HL-60 (cell line): ENCODE measurements at places on chromosomes 12 and 14.
A peak's percentile ranks its signal among the peaks of the same experiment; 100 is the strongest.

DNA sequence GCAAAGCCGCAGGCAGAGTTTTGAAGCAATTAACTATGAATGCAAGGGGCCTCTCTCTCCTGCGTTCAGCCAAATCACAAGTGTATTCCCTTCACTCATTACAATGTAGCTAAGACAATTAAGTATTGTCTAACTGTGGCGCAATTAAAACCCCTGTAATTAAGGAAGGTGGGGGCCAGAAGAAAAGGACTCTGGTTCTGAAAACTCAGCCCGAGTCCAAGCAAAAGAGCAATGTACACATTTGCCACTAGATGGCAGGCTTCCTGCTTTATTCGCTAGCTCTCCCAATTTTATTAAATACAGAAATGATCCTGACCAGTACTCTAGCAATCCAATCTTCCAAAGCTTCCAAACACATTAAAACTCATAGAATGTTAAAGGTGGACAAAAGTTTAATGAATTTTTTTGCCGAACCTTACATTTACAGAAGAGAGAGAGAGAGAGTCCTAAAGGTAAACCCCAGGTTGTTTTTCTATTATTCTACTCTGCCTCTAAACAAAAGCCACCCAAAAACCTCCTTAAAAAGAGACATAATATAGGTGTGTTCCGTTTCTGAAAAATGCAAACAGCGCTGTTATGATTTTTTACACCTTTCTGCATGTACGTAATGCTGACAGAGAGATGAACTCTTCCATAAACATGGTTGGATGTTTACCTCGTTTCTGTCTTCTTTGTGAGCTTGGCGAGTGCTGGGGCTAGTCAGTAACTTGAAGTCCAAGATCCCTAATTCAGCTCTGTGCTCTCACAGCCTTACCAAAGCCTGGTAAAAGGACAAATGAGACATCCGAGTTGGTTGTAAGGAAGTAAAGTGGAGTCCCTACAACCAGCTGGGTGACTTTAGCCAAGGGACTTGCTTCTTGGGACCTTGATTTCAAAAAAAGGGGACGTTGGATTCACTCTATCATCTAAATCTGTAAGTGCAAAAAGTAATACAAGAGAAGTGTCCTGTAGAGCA, 50.9 kb upstream of the VASH1 start:
- DNase-seq = no peak

GRCh38 chr12:52331039-52331438, 9.8 kb upstream of the KRT83 start:
- DNase-seq = no peak

DNA sequence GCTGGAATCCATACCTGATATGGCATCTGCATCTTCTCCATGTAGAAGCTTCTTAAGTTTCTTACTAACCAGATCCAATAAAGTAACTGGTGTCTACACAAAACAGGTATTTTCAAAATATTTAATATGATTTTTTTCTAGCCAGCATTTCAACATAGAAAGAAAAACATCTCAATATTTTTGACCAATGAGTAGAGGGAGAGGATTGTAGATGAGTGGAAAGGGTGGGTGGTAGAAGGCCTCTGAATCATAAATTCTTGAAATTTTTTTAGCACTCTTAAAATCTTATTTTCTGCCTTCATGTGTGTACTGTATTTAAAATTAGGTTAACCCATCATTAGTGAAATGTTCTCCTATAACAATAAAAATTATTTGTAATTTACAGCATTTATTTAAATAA, 18.0 kb downstream of the DEPDC4 start:
- no peak for DNase-seq

- DNase-seq = no peak
Measured at GRCh38 chr14:73783107-73783727, 68.4 kb upstream of the PTGR2 start.

DNA sequence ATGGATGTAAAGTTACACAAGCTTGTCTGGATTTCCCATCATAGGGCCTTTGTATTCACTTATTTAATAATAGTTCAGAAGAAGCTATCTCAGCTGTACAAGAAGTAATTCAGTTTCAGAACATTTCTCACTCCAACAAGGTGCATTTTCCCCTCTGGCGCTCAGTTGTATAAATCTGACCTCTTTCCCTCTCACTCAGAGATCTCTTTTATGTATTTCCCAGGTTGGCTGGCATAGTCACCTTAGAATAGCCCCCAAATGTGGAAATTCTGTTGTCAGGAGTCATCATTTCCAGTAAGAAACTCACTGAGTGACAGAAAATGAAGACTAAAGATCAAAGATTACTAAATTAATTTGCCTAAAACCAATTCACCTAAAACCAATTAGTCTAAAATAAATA, 11.2 kb downstream of the AJUBA start:
- DNase-seq = no peak

DNA sequence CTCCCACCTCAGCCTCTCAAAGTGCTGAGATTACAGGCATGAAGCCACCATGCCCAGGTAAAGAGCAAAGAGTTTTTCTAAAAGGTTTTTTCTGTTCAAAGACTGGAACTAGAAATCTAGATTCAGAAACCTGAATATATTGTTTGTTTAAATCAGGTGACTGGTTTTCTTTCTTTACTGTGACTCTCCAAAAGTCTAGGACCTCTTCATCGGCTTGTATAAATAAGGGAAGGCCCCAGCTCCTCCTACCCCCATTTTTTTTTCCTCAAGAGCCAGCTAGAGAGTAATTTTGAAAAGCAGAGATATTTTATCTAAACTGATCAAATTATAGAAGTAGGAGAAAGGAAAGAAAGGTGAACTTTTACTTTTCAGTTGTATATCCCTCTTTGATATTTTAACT, 48.0 kb downstream of the TMEM116 start:
- DNase-seq = no peak

- DNase-seq = peak; percentile 42
Measured at GRCh38 chr14:81559385-81559784, 25.7 kb upstream of the SEL1L start.

DNA sequence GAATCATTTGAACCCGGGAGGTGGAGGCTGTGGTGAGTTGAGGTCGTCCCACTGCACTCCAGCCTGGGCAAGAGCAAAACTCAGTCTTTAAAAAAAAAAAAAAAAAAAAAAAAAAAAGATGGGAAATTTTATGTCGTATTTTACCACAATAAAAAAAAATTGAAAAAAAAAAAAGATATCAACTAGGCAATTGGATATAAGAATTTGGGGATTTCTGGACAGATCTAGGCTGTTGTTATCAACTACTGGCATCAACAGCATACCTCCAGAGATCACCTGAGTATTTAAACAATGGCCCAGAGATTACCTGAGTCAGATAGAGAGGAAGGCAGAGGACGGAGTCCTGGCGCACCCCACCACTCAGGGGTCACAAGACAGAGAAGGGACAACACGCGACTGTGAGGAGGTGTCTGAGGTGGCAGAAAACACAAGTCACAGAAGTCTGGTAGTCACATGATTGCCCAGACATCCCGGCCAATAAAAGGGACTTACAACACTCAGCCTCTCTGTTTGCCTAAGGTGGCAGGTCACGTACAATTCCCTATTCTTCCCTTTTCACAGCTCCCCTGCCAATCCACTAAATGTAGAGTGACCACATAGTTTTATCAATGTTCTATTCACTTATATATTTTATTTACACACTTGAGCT, 1.8 kb downstream of the SPRING1 start:
- peak; percentile 19 for DNase-seq

DNA sequence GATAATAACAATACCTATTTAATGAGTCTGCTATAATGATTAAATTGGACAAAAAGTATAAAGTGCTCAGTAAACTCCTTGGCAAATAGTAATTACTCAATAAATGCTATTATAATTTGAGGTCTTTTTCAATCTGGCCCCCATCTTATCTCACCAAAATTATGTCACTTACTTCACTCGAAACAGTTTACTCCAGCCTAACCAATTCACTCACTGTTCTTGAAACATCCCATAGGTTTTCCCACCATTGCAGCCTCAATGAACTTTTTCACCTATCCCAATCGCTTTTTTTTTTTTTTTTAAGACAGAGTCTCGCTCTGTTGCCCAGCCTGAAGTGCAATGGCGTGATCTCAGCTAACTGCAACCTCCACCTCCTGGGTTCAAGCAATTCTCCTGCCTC, 17.5 kb upstream of the PRKAG1 start:
- DNase-seq = no peak

- no peak for DNase-seq
Measured at GRCh38 chr14:89374908-89375307, 42.1 kb downstream of the FOXN3 start.

GRCh38 chr12:68612202-68612601, 1.5 kb downstream of the RAP1B start:
- DNase-seq = no peak

DNA sequence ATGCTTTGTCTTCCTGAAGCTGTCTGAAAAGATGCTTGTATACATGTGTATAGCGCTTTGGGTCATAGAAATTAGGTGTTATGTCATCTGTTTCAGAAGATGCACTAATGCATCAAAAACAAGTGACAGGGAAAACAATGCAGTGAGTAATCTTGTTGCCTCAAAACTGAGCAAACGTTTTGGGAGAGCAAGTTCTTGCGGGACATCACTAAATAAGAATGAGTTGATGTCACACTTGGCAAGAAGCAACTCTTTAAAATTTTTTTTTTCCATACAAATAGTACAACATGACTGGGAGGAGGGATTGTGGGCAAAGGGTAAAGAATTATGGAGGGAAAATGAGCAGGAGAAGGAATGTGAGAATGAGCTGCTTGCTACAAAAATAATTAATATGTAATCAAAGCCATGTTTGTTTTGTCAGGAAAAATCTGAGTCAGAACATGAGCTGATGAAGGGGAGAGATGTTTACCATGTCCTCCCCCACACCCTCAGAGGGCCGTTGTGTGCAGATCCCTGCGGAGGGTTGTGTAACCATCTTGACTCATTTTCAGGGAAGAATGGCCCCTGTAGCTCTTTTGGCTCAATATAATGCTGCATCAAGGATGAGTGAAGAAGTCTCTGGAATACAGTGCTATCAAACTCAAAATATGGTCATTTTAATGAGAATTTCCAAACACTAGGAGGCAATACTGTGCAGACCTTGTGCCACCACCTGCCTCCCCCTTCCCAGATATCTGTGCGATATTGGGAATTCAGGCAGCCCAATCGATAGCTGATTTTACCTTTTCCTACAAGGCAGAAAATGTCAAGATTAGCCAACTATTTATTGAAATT, 41.4 kb downstream of the BORCS5 start:
- DNase-seq = peak; percentile 40

GRCh38 chr14:95144849-95145248, 12.5 kb downstream of the DICER1 start:
- no peak for DNase-seq
